DMS53 (cell line): ENCODE measurements at places on chromosomes 11 and 22.

GRCh38 chr22:27487600-27488452, 313.7 kb downstream of the MN1 start:
- DNase-seq: no peak

DNA sequence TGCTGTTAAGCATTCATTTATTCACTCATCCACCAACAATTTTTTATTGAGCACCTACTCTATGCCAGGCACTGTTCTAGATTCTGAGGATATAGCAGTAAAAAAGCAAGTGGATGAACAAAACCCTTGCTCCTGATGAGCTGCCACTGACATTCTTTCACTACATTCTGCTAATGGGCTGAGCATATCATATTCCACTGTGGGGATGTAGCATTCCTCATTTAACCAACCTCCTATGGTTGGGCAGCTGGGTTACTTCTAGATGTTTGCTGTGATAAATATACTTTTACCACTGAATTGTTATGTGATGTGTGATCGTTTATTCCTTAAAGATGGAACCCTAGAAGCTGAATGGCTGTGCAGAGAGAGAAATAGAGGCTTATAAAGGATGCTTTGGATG, 176.9 kb downstream of the MN1 start:
- DNase-seq: no peak

- DNase-seq: no peak
These were observed 134.4 kb upstream of the SORL1-AS1 start for GRCh38 chr11:121587182-121587581.

- no peak for DNase-seq
These were observed 24.6 kb downstream of the RPL3 start for GRCh38 chr22:39294571-39295468.

DNA sequence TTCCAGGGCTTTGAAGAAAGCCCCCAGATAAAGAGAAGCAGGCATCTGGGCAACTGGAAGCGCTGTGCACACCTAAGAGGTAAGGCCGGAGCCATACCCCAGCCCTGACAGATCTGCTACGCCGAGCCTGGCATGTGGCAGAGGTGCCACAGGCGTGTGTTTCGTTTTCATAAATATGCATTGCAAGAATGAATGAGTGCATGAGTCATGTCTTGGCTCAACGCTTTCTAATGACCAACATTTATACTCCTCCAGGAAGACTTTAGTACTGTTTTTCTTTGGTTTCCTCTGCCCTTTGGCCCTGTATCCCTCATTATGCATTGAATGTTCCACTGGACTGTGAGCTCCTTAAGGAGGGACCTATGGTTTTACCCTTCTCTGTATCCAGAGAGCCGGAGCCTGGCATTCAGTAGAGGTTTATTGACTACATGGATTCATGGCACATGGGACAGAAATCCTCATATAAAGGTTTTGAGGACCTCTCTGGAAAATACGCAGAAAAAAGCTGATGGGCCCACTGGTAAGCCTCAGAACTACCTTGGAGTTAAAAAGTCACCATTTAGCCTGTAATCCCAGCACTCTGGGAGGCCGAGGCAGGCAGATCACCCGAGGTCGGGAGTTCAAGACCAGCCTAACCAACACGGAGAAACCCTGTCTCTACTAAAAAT, 38.9 kb upstream of the CSNK2A3 start:
- peak; percentile 67 for DNase-seq

- no peak for DNase-seq
These were observed 14.3 kb upstream of the RANBP1 start for GRCh38 chr22:20101638-20102037.

DNA sequence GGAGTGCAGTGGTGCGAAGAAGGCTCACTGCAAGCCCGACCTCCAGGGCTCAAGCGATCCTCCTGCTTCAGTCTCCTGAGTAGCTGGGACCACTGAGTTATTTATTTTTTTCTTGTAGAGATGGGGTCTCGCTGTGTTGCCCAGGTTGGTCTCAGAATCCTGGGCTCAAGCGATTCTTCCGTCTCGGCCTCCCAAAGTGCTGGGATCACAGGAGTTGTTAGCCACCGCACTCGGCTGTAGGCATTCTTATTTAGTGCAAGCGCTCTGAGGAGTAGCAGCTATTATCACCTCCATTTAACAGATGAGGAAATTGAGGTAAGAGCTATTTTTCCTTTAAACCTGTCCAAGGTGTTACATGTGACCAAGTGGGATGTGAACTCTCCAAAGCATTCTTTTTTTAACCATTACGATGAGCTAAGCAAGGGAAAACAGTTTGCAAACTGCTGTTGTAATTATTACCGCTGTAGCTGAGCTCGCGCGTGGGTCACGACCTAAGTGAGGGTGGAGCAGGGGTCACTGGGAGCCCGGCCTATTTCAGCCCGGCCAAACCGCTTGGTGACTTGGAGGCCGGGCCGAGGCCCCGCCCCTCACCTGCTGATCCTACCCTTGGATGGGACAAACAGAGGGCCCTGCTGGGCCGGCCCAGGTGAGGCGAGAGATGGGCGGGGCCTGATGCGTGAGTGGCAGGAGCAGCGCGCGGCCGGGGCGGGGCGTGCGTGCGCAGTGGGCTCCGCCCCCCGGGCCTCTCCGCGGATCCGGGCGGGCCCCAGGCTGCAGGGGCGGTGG, 449 bp upstream of the KREMEN1 start:
- DNase-seq: peak; percentile 92

DNA sequence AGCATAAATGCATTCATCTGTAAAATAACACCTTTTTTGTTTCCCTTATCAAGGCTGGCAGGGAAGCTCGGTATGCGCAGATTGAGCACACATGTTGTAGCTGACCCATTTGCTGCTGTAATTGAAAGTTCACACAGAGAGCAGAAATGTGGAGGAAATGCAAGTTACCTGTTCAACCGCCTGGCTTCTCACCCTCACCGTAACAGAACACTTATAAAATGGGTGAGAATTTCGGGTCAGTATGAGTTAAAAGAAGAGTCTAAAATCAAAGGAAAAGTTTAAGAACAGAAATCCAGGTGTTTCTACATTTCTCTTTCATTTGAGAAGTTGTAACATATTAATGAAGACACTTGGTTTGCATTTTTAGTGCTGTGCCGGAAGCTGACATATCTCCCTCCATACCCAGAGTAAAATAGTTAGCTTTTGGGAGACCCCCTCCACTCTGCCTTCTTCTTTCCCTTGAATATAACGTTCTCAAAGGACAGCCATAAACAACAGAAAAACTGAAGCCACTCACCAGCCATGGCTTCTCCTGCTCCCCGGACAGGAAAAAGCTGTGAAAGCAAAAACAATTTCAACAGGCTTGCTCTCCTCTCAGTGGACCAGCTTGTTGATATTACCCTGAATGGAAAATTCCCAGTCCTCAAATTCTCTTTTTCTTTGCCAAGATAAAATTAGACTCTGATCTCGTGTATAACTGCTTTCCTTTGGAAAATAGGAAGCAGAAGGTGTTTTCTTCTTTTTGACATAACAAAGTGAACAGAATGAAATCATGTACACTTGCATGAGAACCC, at the start of gene CASP12:
CASP12 (minus strand) TSS at position 570 of the 794 bp plus-strand sequence.
- DNase-seq: no peak

DNA sequence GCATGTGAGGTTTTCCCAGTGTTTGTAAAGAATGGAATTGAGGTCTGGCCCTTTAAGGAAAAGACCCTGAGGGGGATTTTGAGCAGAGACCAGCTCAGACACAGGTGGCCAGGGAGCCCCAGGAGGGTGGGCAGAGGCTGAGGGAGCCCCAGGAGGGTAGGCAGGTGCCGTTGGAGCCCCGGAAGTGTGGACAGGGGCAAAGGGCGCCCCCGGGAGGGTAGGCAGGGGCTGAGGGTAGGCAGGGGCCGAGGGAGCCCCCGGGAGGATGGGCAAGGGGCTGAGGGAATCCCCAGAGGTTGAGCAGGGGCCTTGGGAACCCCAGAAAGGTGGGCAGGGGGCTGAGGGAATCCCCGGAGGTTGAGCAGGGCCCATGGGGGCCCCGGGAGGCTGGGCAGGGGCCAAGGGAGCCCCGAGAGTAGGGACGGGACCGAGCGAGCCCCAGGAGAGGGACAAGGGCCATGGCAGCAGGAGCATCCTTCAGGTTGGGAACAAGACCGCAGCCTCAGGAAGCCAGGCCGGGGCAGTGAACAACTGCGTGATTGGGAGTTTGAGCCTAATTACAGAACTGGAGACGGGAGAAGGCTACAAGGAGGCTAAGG, 292.0 kb downstream of the BRD1 start:
- DNase-seq: no peak

DNA sequence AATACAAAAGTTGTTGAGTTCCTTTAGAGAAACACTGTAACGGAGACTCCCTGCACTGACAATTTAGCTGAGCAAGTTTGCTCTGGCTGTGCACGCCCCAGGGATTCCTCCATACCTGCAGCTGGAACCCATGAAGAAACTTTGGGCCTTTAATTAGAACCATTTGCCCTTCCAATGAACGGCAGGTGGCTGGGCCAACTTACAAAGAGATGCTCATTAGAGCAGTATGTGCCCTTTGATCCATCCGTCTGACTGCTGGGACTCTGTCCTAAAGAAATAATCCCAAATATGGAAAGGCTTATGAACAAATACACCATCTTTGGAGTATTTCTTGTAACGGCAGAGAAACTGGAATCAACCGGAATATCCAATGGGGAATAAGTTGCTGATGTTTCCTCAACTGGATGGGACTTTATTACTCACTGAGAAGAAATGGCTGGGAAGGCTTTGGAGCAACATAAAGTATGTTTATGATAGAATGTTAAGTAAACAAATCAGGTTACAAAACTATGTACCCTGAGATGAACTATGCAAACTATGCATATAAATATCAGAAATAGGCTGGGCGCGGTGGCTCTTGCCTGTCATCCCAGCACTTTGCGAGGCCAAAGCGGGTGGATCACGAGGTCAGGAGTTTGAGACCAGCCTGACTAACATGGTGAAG, 24.4 kb upstream of the FBLN1 start:
- no peak for DNase-seq

- DNase-seq: no peak
These were observed 66.3 kb upstream of the SYN3 start for GRCh38 chr22:33124471-33124870.
